Endothelial cell of umbilical vein (primary cell): ENCODE measurements at places on chromosomes 3 and 15.

GRCh38 chr3:9246189-9246588 lies 3.3 kb downstream of the SRGAP3 start:
- no peak for DNase-seq

DNA sequence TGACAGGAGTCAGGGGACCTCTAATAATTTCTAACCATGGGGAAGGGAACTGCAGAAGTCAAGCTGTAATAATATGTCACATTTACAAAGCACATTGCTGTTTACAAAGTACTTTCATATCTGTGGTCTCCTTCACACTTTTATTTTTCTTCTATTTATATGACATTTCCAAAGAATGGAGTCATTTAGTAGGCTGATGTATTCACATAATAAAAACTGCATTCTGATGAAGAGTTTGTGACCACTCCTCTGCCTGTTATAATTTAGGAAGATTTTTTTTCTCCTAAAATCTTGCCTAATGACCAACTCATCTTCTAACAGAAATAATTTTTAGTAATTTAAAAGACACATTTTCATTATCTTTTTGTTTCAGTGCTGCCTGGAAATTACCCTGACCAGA lies 272.2 kb upstream of the VEPH1 start:
- DNase-seq = no peak

DNA sequence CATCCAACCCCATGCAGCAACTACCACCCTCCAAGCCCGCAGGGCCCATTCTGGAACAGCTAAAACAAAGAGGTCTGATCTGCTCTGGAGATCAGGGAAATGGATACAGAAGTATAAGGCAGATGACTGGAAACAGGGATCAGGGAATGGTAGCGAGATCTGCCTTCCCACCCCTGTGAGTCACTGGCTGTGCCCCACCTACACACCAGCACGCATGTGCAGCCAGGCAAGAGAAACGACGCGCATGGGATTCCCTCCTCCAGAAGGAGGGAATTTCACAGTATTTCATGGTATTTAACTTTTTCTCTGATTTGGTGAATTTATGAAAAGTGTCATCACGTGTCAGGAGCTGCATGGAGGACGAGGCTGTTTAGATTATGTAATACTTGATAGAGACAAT lies 116.7 kb downstream of the ARRDC4 start:
- DNase-seq = no peak

GRCh38 chr3:183541235-183541655 lies 14.3 kb downstream of the KLHL6 start:
- DNase-seq = no peak

- DNase-seq = no peak
Observed at GRCh38 chr15:44308889-44309288, 20.4 kb downstream of the GOLM2 start.

GRCh38 chr15:27806396-27806795 lies 292.7 kb downstream of the OCA2 start:
- DNase-seq = no peak

GRCh38 chr3:178271740-178272387 lies 264.4 kb upstream of the KCNMB2 start:
- DNase-seq = no peak

DNA sequence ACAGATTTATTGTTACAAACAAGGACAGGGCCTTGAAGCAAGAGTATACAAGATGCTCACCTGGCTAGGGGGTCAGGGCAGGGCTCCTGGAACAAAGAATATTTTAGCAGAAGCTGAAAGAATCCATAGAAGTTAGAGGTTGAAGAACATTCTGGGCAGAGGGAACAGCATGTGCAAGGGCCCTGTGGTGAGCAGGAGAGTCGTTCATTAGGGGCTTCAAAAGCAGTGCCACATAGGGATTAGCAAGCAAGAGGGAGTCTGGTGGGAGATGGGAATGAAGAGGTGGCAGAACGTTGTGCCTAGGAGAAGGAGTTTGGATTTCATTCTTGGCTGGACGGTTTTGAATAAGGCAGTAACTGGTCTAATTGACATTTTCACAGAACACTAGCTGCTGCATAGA lies 22.9 kb downstream of the DNAJB8 start:
- no peak for DNase-seq

- DNase-seq = peak; percentile 99
Observed at GRCh38 chr15:70856884-70857561, 3.1 kb upstream of the LARP6 start.
